NCI-H2029 treated with DMSO at 0.1 percent for 48 hours (cell line): ENCODE measurements at places on chromosomes 13 and 19.
A peak's percentile ranks its signal among the peaks of the same experiment; 100 is the strongest.

GRCh38 chr19:35889370-35890112 lies 10.8 kb downstream of the NFKBID start:
- DNase-seq, result no peak

DNA sequence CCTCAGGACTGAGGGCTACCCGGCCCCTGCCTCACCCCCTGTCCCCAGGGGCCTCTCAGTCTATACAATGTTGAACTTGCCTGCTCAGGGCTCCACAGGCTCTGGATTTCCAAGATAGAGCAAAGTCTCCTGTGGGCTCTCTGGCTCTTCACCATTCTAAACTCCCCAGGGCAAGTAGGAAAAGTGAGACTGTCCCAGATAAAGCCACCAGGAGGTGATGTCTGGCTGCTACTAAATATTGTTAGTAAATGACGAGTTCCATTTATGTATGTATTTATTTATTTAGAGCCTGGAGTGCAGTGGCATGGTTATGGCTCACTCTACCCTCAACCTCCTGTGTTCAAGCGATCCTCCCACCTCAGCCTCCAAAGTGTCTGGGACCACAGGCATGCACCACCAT lies 73.6 kb upstream of the SIAH3 start:
- DNase-seq, result no peak

DNA sequence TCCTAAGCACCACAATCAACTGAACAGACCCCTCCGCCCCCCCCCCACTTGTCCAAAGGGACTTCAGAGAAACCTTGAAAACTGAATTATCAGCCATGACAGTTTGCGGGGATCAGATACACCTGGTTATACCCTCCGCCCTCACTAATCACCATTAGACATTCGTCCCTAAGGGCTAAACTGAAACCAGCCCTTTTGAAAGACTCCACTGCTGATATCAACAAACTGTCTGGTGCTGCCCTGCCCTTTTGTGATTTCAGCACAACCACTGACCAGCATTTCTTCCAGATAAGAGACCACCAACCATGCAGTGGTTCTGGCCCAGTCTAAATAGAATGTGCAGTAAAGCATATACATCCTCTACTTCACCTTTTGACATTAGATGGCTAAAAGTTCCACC lies 1422.9 kb downstream of the EFNB2 start:
- DNase-seq, result no peak

GRCh38 chr13:25237083-25237482 lies 50.2 kb downstream of the MTMR6 start:
- DNase-seq, result no peak

DNA sequence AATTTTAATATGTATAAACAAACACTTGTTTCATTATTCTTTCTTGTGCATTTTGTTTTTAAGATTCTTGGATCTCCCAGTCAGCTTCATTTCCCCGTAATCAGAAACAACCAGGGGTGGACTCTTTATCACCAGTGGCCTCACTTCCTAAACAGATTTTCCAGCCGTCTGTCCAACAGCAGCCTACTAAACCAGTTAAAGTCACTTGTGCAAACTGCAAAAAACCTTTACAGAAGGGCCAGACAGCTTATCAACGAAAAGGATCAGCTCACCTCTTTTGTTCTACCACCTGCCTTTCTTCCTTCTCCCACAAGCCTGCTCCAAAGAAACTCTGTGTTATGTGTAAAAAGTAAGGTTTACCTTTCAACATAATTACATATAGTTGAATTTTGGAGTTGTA lies 44.3 kb downstream of the ZMYM2 start:
- no peak for DNase-seq

DNA sequence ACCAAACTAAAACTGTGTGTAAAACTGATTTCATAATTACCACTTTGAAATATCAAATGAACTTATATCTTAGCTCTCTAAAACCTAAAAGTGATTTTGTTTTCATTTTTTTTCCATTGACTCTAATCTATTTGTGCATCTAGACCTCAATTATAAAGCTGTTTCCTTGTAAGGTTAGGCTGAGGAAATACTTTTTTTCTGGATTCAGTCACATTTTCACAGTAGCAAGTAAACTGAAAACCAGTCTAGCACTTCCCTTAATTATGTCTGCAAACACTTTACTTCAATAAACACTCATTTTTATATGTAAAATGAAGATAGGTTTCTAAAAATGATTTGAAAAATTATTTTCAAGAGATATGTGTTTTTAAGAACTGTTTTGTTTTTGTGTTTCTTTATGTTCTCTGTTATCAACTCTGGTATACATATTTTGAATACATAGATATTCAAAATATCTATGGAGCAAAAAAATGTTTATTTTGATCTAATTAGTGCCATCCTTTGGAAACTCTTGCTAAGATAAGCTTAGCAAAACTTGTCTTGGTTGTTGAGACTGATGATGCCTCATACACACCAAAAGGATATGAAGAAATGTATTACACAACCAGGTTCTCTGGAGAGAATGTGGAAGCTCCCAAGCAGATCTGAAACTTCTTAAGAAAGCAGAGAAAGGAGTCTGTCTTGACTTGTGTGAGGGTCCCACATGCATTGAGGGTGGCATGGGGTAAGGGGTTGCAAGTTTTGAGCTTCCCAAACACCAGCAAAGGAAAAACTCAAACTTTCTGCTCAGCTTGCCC lies 1887.4 kb downstream of the PCDH9 start:
- DNase-seq, result no peak

GRCh38 chr13:92137520-92137919 lies 739.1 kb downstream of the GPC5 start:
- DNase-seq, result no peak

- peak; percentile 22 for DNase-seq
Observed at GRCh38 chr13:21703846-21704245, 33.0 kb downstream of the FGF9 start.

GRCh38 chr13:98478189-98479129 lies 98.4 kb downstream of the STK24 start:
- no peak for DNase-seq

- DNase-seq, result no peak
Observed at GRCh38 chr13:45232591-45232990, 31.7 kb upstream of the KCTD4 start.

DNA sequence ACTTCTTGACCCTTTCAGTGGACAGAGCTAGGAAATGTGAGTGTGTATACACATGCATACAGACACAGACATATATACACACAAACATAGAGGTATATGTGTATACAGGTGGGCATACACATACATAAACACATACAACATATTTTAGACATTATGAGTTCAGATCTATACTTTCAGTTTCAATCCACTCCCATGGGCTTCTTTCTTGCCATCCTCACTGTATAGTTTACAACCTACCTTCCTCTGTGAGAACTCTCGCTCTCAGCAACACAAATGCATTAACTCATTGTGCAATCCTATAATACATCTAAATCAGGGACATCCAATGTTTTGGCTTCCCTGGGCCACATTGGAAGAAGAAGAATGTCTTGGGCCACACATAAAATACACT lies 21.2 kb upstream of the SCEL start:
- DNase-seq, result no peak

DNA sequence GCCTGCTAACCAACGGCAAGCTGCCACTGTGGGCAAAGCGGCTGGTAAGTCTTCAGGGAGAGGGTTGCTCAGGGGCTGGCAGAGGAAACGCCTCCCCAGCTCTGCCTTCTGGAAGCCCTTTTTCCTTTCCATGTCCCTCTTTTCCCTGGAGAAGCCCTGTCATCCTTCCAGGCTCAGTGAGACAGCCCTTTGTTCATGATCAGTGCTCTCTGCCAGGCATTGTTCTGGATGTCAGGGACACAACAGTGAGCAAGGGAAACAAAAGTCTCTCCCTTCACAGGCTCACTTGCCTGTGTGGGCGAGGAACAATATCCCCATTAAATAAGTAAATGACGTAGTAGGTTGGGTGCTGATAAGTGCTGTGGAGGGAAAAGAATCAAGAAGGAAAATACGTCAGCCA lies 13.9 kb upstream of the OVOL3 start:
- no peak for DNase-seq

GRCh38 chr19:1389033-1389940 lies 5.6 kb downstream of the NDUFS7 start:
- DNase-seq, result no peak

DNA sequence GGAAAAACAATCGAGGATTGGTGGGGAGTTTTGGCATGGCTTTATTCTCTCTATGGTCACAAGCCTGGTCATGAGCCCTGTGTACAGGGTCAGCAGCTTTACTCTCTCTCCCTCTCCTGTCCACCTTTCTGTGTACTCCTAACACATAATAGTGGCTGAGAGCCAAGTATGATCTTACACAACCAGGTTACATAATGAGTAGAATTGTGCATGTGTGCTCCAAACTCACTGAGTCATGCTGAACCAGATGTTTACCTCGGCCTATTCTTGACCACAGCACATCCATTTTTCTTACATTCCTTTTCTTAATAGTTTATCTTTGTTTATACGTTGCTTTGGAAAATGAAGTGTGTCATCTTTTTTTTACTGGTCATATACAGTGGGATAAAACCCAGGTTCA lies 53.1 kb downstream of the ZNF254 start:
- peak; percentile 61 for DNase-seq

GRCh38 chr13:73210218-73210883 lies 151.5 kb downstream of the KLF5 start:
- DNase-seq, result no peak

- no peak for DNase-seq
Observed at GRCh38 chr19:10207026-10207425, 12.3 kb upstream of the DNMT1 start.

DNA sequence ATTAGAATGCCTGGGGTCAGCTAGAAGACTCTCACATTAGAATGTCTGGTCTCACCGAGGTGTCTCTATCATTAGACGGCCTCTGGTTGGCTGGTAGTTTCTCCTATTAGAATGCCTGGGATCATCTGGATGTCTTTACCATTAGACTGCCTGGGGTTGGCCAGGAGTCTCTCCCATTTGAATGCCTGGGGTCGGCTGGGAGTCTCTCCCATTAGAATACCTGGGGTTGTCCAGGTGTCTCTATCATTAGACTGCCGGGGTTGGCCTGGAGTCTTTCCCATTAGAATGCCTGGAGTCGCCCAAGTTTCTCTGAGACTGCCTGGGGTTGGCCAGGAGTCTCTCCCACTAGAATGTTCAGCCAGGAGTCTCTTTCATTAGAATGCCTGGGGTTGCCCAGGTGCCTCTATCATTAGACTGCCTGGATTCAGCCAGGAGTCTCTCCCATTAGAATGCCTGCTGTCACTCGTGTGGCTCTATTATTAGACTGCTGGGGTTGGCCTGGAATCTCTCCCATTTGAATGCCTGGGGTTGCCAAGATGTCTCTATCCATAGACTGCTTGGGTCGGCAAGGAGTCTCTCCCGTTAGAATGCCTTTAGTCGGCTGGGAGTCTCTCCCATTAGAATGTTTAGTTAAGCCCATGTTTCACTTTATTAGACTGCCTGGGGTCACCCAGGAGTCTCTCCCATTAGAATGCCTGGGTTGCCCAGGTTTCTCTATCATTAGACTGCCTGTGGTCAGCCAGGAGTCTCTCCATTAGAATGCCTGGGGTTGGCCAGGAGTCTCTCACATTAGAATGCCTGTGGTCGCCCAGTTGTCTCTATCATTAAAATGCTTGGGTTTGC lies 1467.8 kb downstream of the UQCRFS1 start:
- no peak for DNase-seq

- DNase-seq, result peak; percentile 30
Observed at GRCh38 chr13:109162248-109163036, 533.0 kb downstream of the MYO16 start.

GRCh38 chr19:18401580-18402112 lies 4.2 kb upstream of the LRRC25 start:
- no peak for DNase-seq
